ENCODE measurements at places on chromosomes 7 and 10.

DNA sequence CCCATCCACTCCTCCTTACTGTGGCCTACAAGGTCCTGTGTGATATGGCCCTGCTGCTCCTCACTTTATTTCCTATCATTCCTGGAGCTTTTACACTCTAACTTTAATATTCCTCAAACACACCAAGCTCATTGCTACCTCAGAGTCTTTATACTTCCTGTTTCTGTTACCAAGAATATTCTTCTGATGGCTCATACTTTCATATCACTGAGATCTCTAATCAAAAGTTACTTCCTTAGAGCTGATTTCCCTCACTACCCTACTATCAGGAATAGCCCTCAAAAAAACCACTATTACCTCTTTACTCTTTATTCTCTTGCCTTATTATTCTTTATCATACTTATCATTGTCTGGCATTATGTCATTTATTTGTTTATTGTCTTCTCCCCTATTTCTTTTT lies 5.8 kb upstream of the PPP3CB start:
- no peak for DNase-seq

GRCh38 chr7:33053721-33054120 lies 8.9 kb downstream of the NT5C3A start:
- no peak for DNase-seq

DNA sequence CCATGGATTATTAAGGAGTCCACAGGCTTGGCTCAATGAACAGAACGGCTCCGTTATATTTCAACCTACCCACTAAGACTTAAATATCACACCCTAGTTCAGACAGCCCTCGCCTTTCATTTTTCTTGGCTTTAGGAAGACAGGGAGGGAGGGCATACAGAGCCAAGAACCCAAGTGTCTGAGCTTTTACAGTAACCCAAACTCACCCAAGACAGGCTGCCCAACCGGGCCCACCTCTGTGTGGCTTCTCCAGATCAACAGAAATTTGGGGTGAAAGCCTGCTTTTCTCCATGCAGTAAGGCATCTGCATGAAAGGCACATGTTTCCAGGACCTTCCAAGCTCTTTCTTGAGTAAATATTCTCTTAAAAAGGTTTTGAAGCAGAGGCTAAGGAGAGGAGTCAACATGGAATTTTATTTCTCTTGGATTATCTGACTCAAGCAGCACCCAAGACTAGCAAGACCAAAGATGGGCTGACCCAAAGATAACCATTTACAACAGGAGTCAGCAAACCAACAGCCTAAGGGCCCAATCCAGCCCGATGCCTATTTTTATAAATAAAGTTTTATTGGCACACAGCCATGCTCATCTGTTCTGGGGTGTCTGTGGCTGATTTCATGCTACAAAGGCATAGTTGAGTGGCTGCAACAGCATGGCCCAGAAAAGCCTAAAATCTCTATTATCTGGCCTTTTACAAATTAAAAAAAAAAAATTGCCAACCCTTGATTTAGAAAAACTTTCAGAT lies 90.1 kb downstream of the KCNMA1 start:
- no peak for DNase-seq

GRCh38 chr7:81190997-81191768 lies 272.3 kb upstream of the SEMA3C start:
- DNase-seq: no peak
